GM23338 (cell line): ENCODE measurements at places on chromosomes 3 and 15. TPM values are rescaled to one million over a fixed set of nuclear protein-coding genes. Genes with fewer than 3 reads are reported as not detected.
A peak's percentile ranks its signal among the peaks of the same experiment; 100 is the strongest.

GRCh38 chr3:32780735-32781210, 37.0 kb upstream of the TRIM71 start:
- no peaks in the 10 kb centered on the region for H3K27me3 ChIP-seq
- H3K36me3 ChIP-seq, result no peaks in the 10 kb centered on the region
- H3K27ac ChIP-seq, result peak overlapping the region; percentile 100
- peak; percentile 99 for DNase-seq
- peak overlapping the region; percentile 72 for H3K4me3 ChIP-seq

GRCh38 chr3:177589911-177590381, 392.7 kb upstream of the TBL1XR1 start:
- H3K36me3 ChIP-seq, result no peaks in the 10 kb centered on the region
- no peaks in the 10 kb centered on the region for H3K27me3 ChIP-seq
- H3K4me3 ChIP-seq, result no peak overlapping the region

GRCh38 chr3:149815321-149815720, 2.3 kb downstream of the RNF13 start:
- peaks cover 41% of the 10 kb centered on the region for H3K4me1 ChIP-seq
- no peaks in the 10 kb centered on the region for H3K27me3 ChIP-seq
- no peak for DNase-seq
- no peaks in the 10 kb centered on the region for H3K36me3 ChIP-seq

Gene VWA5B2
- polyA plus RNA-seq, result not detected in 2 replicates

DNA sequence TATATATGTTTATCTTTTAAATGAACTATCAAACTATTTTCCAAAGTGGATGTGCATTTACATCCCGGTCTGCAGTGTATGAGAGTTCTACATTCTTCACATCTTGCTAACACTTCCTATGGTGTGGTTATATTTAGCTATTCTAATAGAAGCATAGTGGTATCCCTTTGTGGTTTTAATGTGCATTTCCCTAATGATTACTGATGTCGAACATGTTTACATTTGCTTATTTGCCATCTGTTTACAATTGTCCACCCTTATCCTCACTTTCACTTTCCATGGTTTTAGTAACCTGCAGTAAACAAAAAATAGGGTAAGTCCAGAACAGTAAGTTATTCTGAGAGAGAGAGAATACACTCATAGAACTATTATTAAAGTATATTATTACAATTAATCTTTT, 360.5 kb upstream of the NAALADL2 start:
- no peak overlapping the region for H3K27ac ChIP-seq
- no peaks in the 10 kb centered on the region for H3K4me1 ChIP-seq
- H3K36me3 ChIP-seq, result no peaks in the 10 kb centered on the region
- DNase-seq, result no peak
- H3K4me3 ChIP-seq, result no peak overlapping the region

Gene SPINK8
- polyA plus RNA-seq, result not detected in 2 replicates

DNA sequence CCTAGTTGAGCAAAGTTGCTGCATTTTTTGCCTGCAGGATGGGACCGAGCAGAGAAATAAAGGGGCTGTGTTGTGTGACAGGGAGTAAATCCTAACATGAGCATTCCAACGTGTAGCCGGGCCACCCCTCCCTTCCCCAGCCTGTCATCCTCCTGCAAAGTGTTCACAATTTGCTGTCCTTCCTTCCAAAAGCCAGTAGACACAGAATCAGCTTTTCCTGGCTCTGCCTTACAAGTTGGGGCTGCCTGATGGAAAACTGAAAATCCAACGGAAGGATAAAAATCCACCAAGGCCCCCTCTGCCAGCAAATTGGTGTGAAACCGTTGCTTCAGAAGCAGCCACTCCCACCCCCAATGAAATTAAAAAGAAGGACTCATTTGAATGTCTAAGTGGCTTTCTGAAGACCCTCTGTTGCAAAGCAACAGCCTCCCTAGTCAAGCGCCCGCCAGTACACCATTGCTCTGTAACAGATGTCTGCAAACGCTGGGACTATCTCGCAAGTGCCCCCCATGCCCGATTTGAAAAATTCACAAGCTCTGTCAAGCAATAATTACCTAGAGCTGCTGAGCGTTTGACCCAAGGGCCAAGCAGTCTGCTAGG, 665 bp downstream of the FRMD4B start:
- H3K36me3 ChIP-seq, result no peaks in the 10 kb centered on the region
- DNase-seq, result no peak
- H3K4me3 ChIP-seq, result peak overlapping the region; percentile 69

Gene LSMEM2
- 0.86 and 1.5 TPM in 2 replicates for polyA plus RNA-seq

GRCh38 chr3:123657111-123657510, 72.3 kb upstream of the HACD2 start:
- H3K4me1 ChIP-seq, result no peaks in the 10 kb centered on the region; the same call in 1 of the 2 replicates
- no peaks in the 10 kb centered on the region for H3K27me3 ChIP-seq
- H3K4me3 ChIP-seq, result no peak overlapping the region
- H3K36me3 ChIP-seq, result no peaks in the 10 kb centered on the region; the same call in 1 of the 2 replicates
- H3K27ac ChIP-seq, result no peak overlapping the region

Gene SNX4
- polyA plus RNA-seq, result 13.0 and 13.8 TPM in 2 replicates

Gene CYP1A2
- polyA plus RNA-seq, result not detected in 2 replicates

Gene PIGBOS1
- polyA plus RNA-seq, result 16.7 and 20.2 TPM in 2 replicates

Gene ST3GAL6
- 6.4 and 8.1 TPM in 2 replicates for polyA plus RNA-seq

Gene SOX14
- 0.39 TPM in 1 of 2 replicates, not detected in the other for polyA plus RNA-seq

GRCh38 chr3:172275586-172275985, 172.7 kb downstream of the GHSR start:
- H3K4me3 ChIP-seq, result no peak overlapping the region
- H3K4me1 ChIP-seq, result peaks cover 4% of the 10 kb centered on the region; the same call in 1 of the 2 replicates
- no peaks in the 10 kb centered on the region for H3K27me3 ChIP-seq
- H3K36me3 ChIP-seq, result no peaks in the 10 kb centered on the region

Gene NEO1
- polyA plus RNA-seq, result 7.9 and 8.4 TPM in 2 replicates

Gene C15orf62
- 0.16 and 0.68 TPM in 2 replicates for polyA plus RNA-seq

Gene GAP43
- polyA plus RNA-seq, result 46.9 and 48.1 TPM in 2 replicates
